ENCODE measurements at places on chromosomes 16 and 17. TPM values are rescaled to one million over a fixed set of nuclear protein-coding genes. Genes with fewer than 3 reads are reported as not detected.

DNA sequence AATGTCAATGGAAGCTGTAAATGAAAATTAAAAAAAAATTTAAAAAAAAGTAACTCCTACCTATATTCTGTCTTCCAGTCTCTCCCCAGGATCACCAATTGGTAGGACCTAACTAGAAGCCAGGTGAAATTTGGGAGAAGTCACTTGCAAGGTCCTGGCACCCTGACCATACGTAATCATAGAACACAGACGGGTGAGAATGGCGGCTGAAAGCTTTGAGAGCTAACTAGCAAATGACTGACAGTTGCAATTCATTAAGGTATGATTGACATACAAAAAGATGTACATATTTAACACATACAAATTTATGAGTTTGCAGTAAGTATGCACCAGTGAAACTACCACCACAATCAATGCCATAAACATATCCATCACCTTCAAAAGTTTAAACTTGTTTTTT lies 372.7 kb upstream of the PSMD7 start:
- no peak for DNase-seq

KRT9 gene
- total RNA-seq = not detected

GRCh38 chr17:42081516-42082129 lies 16.6 kb downstream of the ZNF385C start:
- DNase-seq = no peak

CCL5 gene
- 0.88 TPM for total RNA-seq

DNA sequence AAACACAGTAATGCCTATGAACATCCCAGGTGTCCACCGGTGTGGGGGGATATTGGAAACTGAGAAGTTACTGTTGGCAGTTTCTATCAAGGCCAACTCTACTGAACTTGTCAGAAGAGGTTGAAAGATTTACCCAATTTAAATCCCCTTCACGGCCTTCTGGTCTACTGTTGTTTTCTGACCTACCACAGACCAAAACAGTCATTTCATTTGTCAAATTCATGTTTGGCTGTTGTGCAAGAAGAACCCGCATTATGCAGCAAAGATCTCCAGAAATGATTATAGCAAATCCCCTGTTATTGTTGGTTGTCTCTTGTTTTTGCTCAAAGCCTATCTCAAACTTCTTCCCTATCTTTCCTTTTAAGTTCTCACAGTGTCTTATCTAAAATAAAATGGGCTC lies 73.1 kb upstream of the MAF start:
- DNase-seq = no peak

GCGR gene
- not detected for total RNA-seq

DNA sequence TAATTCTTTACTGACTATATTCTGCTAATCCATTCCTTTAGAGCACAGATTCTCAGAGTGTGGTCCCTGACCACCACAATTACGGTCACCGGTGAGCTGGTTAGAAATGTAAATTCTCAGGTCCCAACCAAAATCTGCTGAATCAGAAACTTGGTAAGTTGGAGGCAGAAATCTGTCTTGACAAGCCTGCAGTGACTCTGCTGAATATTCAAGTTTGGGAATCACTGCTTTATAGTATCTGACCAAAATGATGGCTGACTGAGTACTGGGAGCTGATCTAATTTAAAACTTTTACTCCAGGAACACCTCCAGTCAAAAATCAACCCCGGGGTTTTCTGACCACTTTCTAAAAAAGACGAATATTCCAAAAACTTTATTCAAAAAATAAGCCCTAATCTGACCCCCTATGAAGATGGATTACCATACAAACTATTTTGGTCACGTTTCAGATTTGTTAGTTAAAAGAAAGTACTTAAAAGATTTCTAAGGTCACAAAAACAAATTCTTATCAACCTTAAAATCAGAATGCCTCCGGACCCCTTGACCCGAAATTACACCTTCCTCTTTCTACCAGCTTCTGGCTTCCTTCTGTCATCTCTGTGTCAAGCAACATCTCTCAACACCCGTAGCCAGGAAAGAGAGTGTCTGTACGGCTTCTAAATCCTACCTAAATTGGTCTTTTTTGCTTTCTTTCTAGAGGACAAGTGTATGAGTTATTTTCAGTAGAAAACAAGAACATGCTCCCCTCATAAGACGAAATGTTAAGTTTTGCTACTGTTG lies 38.6 kb downstream of the CREBBP start:
- DNase-seq = peak; percentile 35

DNA sequence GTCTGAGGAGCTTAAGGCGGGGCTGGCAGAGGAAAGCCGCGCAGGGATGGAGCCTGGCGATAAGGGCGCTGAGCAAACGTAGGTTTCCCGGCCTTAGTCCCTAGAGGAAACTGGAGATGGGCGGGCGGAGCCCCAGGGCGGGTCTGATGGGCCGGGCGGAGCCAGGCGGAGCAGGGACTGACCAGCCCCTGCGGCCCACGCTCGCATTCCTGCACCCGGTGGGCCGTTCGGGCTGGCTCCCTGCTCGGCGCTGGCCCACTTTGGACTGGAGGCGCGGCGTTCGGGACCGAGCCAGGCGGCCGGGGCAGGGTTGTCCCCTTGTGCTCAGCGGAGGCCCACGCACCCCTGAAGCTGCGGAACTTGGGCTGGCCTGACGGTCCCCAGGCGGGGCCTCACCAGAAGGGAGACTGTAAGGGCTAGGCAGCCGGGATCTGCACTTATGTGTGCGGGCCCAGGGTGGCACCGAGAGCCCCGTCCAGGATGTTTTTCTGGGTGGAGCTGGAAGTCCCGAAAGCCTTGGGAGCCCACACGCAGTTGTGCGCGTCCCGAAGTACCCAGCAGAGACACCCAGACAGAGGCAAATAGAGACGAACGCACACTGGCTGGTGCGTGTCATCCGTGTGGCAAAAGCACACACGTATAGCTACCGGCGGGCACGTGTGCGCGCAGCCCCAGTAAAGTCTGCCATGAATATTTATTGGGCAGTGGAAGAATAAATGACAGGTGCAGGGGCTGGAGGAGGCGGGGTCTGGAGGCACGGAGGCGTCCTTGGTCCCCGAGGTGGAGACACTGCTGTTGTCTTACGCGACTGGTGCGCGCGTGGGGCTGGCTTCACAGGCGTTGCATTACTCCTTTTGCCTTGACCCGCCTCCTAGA lies 1.4 kb downstream of the PYDC1 start:
- no peak for DNase-seq

SLC5A10 gene
- total RNA-seq = not detected

GRCh38 chr16:24442631-24443030 lies 96.7 kb upstream of the RBBP6 start:
- DNase-seq = no peak

GRCh38 chr16:1343428-1344242 lies 8.0 kb downstream of the TSR3 start:
- DNase-seq = no peak

CD300A gene
- 3.5 TPM for total RNA-seq

RARA gene
- total RNA-seq = 8.6 TPM

DNA sequence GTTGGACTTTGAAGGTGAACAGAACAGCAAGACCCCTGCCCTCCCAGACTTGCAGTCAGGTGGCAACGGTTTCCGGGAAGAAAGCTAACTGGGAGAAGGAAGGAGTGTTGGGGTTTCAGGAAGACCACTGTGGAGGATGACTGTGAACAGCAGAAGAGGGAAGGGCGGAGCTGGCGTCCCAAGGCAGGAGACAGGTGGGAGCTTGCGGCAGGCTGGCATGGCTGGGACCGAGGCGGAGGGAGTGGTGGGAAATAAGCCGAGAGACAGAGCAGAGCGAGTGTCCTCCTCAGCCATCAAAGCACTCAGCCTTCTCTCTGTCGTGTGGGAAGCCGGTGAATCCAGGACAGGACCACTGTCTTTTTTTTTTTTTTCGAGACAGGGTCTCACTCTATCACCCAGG lies 108.5 kb upstream of the CACNG5 start:
- no peak for DNase-seq

KRT25 gene
- total RNA-seq = not detected

Data from OCI-LY7 (cell line).